CD4-positive, alpha-beta T cell (primary cell): ENCODE measurements at places on chromosomes 1 and 21. TPM values are rescaled to one million over a fixed set of nuclear protein-coding genes. Genes with fewer than 3 reads are reported as not detected.

GRCh38 chr1:182143154-182143657, 81.7 kb upstream of the ZNF648 start:
- no peak overlapping the region for H3K27ac ChIP-seq
- no peaks in the 10 kb centered on the region for H3K36me3 ChIP-seq
- peak; percentile 91 for DNase-seq
- peaks cover 3% of the 10 kb centered on the region for H3K4me1 ChIP-seq

DNA sequence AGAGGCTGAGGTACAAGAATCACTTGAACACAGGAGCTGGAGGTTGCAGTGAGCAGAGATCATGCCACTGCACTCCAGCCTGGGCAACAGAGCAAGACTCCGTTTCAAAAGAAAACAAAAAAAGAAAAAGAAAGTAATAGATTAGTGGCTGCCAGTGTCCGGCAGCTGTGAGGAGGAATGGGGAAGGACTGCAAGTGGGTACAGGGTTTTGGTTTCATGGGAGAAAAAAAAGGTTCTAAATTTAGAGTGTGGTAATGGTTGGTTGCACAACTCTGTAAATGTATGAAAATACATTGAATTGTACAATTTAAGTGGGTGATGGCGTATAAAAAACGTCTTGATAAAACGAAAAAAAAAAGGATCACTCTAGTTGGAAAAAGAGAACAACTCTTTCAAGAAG, 6.7 kb downstream of the TAF1A start:
- DNase-seq, result no peak
- H3K27me3 ChIP-seq, result no peaks in the 10 kb centered on the region
- H3K27ac ChIP-seq, result no peak overlapping the region
- no peak overlapping the region for H3K4me3 ChIP-seq

- no peaks in the 10 kb centered on the region for H3K27me3 ChIP-seq
- H3K27ac ChIP-seq, result no peak overlapping the region
- DNase-seq, result no peak
These were observed 8.4 kb downstream of the S100A10 start for GRCh38 chr1:151985270-151985669.

DNA sequence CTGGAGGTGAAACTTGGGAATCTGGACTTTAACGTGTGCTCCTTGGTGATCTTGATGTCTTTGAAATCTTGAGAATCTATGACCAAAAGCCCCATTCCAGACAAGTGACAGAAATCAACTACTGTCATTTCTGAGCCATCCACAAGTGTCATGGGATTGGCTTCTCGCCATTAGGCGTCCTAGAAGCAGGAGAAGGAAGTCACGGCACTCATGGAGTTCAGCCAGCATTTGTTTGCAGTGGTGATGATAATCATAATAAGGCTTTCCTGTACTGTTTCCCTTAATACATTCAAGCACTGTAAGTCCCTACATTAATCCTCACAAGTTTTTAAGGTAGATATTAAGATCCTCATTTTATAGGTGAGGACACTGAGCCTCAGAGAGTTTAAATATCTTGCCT, 11.9 kb downstream of the F5 start:
- DNase-seq, result no peak
- no peak overlapping the region for H3K4me3 ChIP-seq
- H3K36me3 ChIP-seq, result no peaks in the 10 kb centered on the region
- peaks cover 5% of the 10 kb centered on the region for H3K4me1 ChIP-seq

GRCh38 chr1:20342294-20343148, 51.8 kb downstream of the VWA5B1 start:
- no peak overlapping the region for H3K27ac ChIP-seq
- no peaks in the 10 kb centered on the region for H3K36me3 ChIP-seq
- peaks cover 10% of the 10 kb centered on the region for H3K4me1 ChIP-seq
- H3K27me3 ChIP-seq, result peaks cover 15% of the 10 kb centered on the region
- peak overlapping the region; percentile 16 for H3K4me3 ChIP-seq
- DNase-seq, result no peak

KLHDC7A gene
- not detected for total RNA-seq
